ENCODE measurements at places on chromosomes 6 and 20.

GRCh38 chr6:166400181-166400580, 17.4 kb upstream of the MPC1 start:
- DNase-seq: no peak

GRCh38 chr6:30743099-30744053, 889 bp upstream of the FLOT1 start:
- no peak for DNase-seq

GRCh38 chr6:157150076-157150475, 173.2 kb downstream of the TMEM242 start:
- DNase-seq: no peak

- DNase-seq: no peak
Observed at GRCh38 chr6:10633216-10633615, 61.2 kb downstream of the C6orf52 start.

DNA sequence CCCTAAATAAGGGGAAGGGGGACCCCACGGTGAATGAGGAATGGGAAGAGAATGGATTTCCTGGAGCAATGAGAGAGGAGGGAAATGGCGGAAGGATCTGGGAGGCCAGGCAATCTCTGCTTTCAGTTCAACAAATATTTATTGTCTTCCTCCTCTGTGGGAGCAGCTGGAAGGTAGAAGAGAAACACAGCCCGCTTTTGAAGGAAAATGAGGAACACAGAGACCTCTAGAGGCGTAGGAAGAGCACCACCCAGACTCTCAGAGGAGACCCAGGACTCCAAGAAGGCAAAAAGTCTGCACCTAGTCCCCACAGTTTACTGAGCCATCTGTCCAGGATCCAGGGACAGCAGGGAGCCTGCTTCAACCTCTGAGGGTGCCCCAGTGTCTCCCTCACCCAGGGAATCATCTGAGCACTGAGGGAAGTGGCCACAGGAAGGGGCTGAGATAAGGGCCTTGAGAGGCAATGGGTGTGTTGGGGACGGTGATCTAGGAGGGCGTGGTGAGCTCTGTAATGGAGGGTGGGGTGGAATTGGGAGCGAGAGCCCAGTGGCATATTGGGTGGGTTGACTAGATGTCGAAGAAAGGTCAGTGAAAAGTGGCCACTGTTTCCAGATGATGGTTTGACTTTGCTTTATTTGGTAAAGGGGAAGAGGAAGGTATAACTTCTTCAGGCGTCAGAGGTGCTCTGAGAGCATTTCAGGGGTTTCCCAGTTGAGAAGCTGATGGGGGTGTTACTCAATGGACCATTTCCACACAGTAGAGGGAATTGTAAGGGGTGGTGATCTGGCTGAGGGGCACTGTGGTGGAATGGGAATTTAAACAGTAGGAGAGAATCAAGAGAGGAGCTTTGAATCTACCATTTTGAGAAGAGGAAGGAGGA, 610 bp downstream of the PSORS1C1 start:
- no peak for DNase-seq

- DNase-seq: no peak
Observed at GRCh38 chr20:40525351-40525750, 163.7 kb downstream of the MAFB start.

DNA sequence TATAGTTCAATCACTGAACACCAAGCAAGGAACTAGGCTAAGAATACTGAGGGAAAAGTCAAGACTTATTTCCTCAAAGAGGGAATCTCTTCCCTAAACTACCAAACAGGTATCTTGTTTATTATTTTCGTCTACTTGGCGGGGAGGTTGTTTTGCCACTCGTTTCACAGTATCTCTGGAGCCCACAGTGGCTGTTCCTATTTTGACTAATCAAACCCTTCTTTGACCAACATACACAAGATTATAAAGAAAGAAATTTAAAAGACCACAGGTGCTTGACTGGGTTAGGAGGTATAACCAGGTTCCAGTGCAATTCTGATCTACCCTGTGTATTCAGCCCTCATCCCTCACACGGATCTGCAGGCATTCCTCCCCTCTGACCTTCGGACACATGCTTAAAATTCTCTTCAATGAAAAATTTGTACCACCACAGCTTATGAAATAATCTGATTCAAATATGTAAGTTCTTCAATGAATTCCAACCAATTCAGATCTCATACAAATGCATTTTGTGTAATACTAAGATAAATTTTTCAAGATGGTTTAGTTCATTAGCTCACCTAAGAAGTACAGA, 5.9 kb downstream of the MAN1A1 start:
- no peak for DNase-seq

Data from stimulated activated CD4-positive, alpha-beta T cell treated with anti-CD3 and anti-CD28 coated beads, Interleukin-2, amount 100 ng/mL, for 48 hours (primary cell).